ENCODE measurements at places on chromosomes 4 and X.

DNA sequence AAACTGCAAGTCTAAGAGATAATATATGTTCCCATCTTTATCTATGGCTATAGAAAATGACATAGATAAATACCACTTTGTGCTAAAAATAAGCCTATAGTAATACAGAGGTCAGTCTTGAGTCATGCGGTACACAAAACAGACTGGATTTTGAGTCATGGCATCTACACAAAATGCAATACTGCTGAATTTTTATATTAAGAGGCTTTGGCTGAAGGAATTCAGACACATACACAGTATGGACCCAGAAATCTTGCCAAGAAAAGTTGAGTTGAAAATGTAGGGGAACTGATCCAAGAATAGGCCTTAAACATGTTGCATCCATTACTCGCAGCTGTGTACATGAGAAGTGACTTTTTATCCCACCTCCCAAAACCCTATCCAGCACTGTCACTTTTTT, 184.4 kb downstream of the TENM3 start:
- DNase-seq = no peak

DNA sequence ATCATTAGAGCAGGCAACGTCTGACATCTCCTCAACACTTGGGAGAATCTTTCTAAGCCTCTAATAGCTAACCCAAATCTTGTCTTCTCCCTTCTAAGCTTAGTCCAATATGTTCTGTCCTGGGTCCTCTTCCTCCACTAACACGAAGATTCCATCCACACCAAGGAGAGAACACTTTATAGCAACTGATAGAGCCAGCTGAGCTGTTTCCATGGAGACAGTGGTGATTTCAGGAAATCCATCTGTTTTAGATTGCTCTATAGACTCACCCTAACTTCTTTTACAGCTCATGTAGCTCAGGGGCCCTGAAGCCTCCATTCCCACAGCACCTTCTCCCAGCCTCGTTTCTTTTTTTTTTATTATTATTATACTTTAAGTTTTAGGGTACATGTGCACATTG, 37.4 kb downstream of the SCD5 start:
- no peak for DNase-seq

- no peak for DNase-seq
These were observed 50.0 kb upstream of the RASGEF1B start for GRCh38 chr4:81521708-81522107.

DNA sequence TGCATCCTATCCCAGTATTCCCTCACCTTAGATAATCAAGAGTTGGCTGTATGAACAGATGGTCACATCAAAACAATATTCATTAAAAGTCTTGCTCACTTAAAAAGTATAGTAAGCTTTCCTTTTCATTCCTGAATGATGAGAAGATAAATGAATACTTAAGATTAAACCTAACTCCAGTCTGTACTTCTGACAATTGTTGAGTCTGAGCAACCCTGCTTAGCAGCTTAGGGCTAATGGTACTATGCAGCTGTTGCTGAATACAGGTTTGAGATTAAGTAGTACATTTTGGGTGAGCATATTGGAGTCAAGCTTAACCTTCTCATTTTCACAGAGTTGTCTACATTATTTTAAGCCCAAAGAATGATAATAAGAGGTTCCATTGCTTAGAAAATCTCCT, 121.7 kb upstream of the ETNPPL start:
- no peak for DNase-seq

DNA sequence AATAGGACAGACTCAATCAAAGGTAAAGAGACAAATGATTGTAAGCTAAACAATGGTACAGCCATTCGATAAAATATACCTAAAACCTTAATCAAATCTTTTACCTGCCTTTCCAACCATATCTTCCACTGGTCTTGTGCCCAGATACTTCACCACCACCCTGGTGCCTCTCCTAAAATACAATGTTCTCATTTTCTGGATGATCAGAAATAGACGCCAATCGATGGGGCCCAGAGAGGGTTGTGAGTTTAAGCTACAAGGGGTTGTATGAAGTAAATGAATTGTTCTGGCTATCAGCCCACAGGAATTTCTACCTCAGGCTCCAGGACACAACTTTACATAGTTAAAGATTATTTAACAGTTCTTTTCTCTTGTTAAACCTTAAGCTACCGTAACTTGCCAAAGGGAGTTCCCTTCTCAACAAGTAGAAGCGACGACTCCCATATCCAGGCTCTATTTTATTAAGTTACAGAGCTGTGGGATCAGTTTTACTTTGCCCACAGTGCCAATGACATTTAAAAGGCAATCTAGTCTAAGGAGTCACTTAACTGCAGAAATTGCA, 99.1 kb downstream of the CHRNA9 start:
- DNase-seq = no peak

GRCh38 chr4:24984602-24985532, 45.9 kb downstream of the LGI2 start:
- no peak for DNase-seq

DNA sequence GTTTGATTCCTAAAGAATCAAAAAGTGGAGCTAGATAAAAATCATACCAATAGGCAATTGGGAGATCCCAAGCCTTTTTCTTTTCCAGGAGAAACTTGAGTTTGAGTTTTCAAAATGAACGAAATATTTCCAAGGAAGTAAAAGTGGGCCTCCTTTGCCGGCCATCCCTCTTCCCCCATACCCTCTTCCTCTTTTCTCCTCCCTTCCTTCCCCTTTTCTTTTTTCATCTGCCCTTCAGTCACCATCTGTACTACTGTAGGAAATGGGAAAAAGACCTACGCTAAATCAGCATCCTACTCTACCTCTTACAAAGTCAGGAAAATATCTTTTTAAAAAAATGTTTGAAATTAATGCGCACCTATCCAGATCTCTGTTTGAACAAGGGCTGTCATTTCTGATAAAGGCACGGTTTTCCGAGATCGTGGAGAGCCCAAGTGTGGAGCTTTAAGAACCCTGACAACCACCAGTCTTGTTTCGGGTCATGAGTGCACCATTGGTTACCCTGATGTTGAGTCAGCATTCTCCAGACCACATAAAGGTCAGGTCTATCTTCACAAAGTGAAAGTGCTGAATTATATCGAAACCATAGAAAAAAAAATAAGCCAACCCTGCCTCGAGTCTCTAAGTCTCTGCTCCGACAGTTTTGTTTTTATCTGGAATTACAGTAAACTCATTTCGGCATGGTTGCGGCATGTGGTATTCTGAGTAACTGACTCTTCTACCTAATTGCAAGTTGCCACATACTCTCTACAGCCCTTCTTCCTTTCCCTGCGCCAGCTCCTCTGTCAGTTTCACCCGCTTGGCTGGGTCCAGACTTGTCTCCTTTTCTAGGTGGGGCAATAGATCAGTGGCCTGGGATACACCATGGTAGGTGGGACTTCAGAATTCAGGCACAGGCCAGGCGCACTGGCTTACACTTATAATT, 140.2 kb upstream of the KLF3 start:
- peak; percentile 46 for DNase-seq

- DNase-seq = no peak
These were observed 613.9 kb downstream of the FAT4 start for GRCh38 chr4:125928652-125929051.

DNA sequence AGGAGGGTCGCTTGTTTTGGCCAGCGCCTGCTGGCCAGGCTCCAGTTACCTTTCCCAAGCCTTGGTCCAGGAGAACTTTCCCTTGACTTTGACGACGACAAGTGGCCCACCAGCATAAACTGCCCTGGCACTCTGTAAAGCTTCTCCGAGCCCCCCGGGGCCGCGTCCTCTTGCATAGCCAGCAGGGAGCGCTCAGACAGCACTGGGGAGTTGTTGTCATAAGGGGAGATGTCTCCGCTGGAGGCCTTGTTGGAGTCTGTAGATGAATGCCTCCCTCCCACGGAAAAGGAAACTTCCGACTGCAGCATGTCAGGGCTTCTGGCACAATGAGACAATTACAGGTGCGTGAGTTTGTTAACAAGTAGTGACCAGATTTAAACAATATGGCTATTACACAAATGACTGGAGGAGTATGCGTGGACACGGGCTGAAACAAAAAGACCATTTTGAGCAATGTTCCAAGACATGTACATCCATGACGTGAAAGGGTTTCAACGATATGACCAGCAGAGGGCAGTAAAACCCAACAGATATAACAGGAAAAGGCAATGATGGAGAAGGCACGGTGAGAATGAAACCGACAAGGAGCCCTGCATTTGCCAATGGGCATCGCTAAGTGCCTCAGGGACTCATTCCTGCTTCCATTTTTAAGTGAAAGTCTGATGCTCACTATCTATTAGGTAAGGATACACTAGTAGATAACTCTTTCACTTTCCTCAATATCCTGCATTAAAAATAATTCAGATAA, 33.0 kb downstream of the HCCS start:
- DNase-seq = peak; percentile 7

Data from activated T-cell treated with anti-CD3 and anti-CD28 coated beads for 48 hours (primary cell).